Activated CD8-positive, alpha-beta memory T cell treated with anti-CD3 and anti-CD28 coated beads, Interleukin-2, amount 10 ng/mL, durations not matched to agents 7 days and 5 days (primary cell): ENCODE measurements at places on chromosomes 7 and 10. TPM values are rescaled to one million over a fixed set of nuclear protein-coding genes. Genes with fewer than 3 reads are reported as not detected.

The NPFFR1 gene
- total RNA-seq, result not detected

The TNS3 gene
- total RNA-seq, result 0.23 TPM

The SRRM3 gene
- not detected for total RNA-seq

The SYNPO2L gene
- total RNA-seq, result 0.06 TPM

The MNX1 gene
- total RNA-seq, result not detected

The MUC12 gene
- 0.68 TPM for total RNA-seq

The GSTO2 gene
- total RNA-seq, result 0.96 TPM

The AKR1C8 gene
- not detected for total RNA-seq

GRCh38 chr10:111968647-111969046 is 214.9 kb downstream of the GPAM start:
- H3K27ac ChIP-seq, result no peak overlapping the region
- no peak for DNase-seq
- H3K4me1 ChIP-seq, result no peaks in the 10 kb centered on the region
- H3K36me3 ChIP-seq, result no peaks in the 10 kb centered on the region
- no peaks in the 10 kb centered on the region for H3K27me3 ChIP-seq

GRCh38 chr10:121596689-121597503 is 1.3 kb downstream of the FGFR2 start:
- H3K27ac ChIP-seq, result no peak overlapping the region
- peaks cover 54% of the 10 kb centered on the region for H3K27me3 ChIP-seq
- peaks cover 5% of the 10 kb centered on the region for H3K4me1 ChIP-seq
- no peak for DNase-seq
- H3K4me3 ChIP-seq, result no peak overlapping the region

- no peak for DNase-seq
- peaks cover 4% of the 10 kb centered on the region for H3K36me3 ChIP-seq
- H3K4me1 ChIP-seq, result no peaks in the 10 kb centered on the region
- peaks cover 2% of the 10 kb centered on the region for H3K27me3 ChIP-seq
These were observed 131.4 kb upstream of the RNF32 start for GRCh38 chr7:156509216-156509615.

- H3K4me3 ChIP-seq, result no peak overlapping the region
- H3K27ac ChIP-seq, result no peak overlapping the region
- no peak for DNase-seq
- H3K4me1 ChIP-seq, result peaks cover 4% of the 10 kb centered on the region
- peaks cover 9% of the 10 kb centered on the region for H3K27me3 ChIP-seq
These were observed 246.8 kb downstream of the GATA3 start for GRCh38 chr10:8301333-8301732.

GRCh38 chr7:150335108-150335773 is 6.2 kb downstream of the RARRES2 start:
- H3K36me3 ChIP-seq, result peaks cover 2% of the 10 kb centered on the region
- peak overlapping the region; percentile 45 for H3K27ac ChIP-seq
- H3K4me3 ChIP-seq, result no peak overlapping the region

- no peaks in the 10 kb centered on the region for H3K4me1 ChIP-seq
- H3K4me3 ChIP-seq, result no peak overlapping the region
- no peaks in the 10 kb centered on the region for H3K36me3 ChIP-seq
- no peak overlapping the region for H3K27ac ChIP-seq
- peaks cover 8% of the 10 kb centered on the region for H3K27me3 ChIP-seq
- no peak for DNase-seq
These were observed 23.5 kb upstream of the WAPL start for GRCh38 chr10:86545101-86545500.

- H3K4me3 ChIP-seq, result no peak overlapping the region
- no peak for DNase-seq
- no peaks in the 10 kb centered on the region for H3K36me3 ChIP-seq
- no peak overlapping the region for H3K27ac ChIP-seq
These were observed 87.7 kb upstream of the PDK4 start for GRCh38 chr7:95684037-95684436.

DNA sequence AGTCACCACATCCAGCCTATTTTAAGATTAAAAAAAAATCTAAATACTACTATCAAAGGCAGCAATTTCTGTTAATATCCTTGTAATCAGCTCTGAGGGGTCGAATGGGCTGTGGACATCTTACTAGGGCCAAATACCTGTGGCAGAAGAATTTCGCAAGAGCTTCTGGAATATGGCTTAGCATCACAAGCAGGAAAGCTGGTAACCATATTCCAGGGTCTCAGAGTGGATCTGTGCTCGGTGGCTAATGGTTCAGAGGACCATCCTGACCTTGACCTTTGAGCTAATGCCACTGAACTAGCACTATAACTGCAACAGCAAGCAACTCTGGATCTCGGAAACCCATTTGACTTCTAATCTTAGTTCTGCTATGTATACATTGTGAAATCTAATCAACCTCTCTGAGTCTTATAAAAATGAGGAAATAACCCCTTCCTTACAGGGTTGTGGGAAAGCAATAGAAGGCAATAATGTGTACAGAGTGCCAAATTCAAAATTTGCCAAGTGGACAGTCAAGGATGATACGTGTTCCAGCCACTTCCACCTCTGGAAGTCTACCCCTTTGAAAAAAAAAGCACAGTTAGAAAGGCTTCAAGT is 65.5 kb downstream of the CYP26A1 start:
- DNase-seq, result no peak
- no peak overlapping the region for H3K4me3 ChIP-seq
- H3K27me3 ChIP-seq, result peaks cover 3% of the 10 kb centered on the region
- no peak overlapping the region for H3K27ac ChIP-seq
- no peaks in the 10 kb centered on the region for H3K4me1 ChIP-seq

DNA sequence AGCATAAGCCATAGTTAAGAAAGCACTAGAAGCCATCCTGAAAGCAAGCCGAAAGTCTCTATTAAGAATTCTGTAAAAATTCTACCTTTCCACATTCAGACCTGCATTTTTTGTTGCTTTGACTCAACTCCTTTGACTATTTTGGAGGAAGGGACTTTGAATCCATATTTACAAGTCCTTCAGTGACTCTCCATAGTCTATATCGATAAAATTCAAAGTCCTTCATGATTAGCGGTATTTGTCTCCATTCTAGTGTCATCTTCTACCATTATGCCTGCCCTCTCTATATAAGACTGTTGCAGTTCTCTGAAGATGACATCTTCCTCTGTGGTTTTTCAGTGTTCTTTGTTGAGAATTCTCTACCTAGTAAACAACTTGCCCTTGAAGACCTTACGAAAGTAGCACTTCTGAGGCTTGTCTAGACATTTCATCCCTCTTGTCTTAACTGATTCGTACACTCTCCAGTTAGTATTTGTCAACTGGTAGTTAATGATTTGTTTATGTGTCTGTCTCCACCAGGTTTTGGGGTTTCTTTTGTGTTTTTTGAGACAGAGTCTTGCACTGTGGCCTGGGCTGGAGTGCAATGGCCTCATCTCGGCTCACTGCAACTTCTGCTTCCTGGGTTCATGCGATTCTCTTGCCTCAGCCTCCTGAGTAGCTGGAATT is 1.7 kb downstream of the CCSER2 start:
- no peak for DNase-seq
- H3K4me1 ChIP-seq, result peaks cover 49% of the 10 kb centered on the region
- peak overlapping the region; percentile 98 for H3K27ac ChIP-seq

DNA sequence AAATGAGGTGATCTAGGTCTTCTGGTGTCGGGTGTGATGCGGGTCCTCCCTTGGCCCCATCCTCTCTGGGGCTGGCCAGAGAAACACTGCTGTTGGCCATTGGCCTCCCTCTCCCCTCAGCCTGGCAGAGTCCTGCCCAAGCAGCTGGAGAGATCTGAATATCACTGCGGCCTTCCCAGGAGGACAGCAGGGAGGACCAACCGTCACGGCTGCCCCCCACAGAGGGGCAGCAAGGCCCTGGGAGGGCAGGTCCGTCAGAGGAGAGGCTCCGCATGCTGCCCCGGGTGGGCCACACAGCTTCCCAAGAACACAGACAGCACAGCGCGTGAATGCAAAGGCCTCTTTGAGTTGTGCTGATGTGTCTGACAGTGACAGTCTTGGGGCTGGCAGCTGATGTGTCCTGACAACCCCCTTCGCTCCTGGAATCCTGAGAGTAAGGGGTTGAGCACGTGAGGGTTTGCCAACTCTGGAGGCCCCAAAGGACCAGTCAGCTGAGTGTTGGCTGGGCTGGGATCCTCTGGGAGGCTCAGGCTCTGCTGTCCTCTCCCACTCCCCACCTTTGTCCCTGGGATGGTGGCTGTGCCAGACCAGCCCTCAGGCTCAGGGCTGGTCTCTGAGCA is 132.5 kb upstream of the UNC5B start:
- DNase-seq, result peak; percentile 14
- H3K4me1 ChIP-seq, result no peaks in the 10 kb centered on the region
- no peaks in the 10 kb centered on the region for H3K27me3 ChIP-seq
- H3K36me3 ChIP-seq, result no peaks in the 10 kb centered on the region

DNA sequence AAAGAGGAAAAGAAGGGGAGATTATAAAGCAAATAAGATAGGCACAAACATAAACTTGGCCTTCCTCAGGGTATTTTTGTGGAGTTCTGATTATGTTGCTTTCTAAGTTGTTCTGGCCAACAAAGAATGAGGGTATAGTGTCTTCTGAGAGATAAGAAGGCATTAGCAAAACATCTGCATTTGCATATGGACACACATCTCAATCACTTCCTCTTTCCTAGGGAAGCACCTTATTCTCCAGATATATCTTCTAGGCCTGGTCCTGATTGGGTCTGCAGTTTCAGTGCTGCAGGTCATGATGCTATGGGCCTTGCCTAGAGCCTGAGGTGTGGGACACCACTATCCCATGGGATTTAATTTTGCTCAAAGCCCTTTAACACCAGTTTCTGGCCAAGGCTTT is 308.8 kb upstream of the PHYHIPL start:
- no peak for DNase-seq
- no peaks in the 10 kb centered on the region for H3K36me3 ChIP-seq
- H3K4me3 ChIP-seq, result no peak overlapping the region
- H3K27me3 ChIP-seq, result no peaks in the 10 kb centered on the region
- no peaks in the 10 kb centered on the region for H3K4me1 ChIP-seq

DNA sequence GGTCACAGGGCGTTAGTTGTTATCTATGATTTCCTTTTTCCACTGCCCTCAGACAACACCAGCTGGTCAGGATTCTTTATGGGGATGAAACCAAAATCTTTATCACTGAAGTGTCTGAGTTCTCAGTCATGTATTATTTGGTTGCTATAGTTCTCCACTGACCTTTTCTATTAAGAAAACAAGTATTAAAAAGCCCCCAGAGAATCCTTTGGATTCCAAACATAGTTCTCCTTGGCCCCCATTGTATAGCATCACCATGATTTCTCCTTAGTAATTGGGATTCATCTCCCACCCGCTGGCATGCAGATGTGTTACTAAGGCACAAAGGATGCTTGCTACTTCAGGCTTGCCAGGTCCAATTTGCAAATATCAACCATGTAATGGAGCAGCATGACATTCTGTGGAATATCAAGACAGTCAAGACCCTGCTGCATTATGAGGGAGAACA is 94.3 kb downstream of the IQUB start:
- H3K27me3 ChIP-seq, result no peaks in the 10 kb centered on the region
- H3K4me3 ChIP-seq, result no peak overlapping the region
- H3K4me1 ChIP-seq, result no peaks in the 10 kb centered on the region

- H3K4me3 ChIP-seq, result peak overlapping the region; percentile 99
- no peaks in the 10 kb centered on the region for H3K27me3 ChIP-seq
- peaks cover 24% of the 10 kb centered on the region for H3K36me3 ChIP-seq
- peaks cover 30% of the 10 kb centered on the region for H3K4me1 ChIP-seq
- DNase-seq, result no peak
These were observed 483 bp downstream of the EDRF1 start for GRCh38 chr10:125720002-125720382.

DNA sequence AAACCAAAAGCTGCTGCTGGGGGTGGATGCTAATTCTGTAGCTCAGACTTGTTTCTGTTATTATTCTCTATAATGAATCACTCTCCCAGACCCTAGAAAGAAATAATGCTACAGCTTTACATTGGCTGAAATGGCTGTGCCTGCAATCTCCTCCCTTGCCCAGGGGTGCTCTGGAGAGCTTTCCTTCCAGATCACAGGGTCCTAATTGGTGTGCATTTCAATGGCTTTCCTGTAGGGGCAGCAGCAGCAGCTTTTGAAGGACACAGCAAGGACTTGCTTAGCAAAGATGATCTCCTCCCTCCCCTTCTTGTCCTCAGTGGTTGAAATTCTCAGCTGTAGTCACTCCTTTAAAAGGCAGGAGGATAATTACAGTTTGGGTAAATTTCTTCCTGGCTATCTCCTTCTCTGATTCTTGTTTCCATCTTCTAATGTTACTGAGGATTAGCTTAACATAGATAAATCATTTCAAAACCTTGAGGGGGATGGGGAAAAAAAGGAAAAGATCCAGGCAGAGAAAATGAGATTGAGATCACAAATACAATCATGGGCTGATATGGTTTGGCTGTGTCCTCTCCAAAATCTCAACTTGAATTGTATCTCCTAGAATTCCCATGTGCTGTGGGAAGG is 120.2 kb upstream of the CTTNBP2 start:
- no peak for DNase-seq
- no peaks in the 10 kb centered on the region for H3K36me3 ChIP-seq
- no peaks in the 10 kb centered on the region for H3K4me1 ChIP-seq
- H3K27me3 ChIP-seq, result no peaks in the 10 kb centered on the region
- H3K4me3 ChIP-seq, result no peak overlapping the region
- no peak overlapping the region for H3K27ac ChIP-seq

DNA sequence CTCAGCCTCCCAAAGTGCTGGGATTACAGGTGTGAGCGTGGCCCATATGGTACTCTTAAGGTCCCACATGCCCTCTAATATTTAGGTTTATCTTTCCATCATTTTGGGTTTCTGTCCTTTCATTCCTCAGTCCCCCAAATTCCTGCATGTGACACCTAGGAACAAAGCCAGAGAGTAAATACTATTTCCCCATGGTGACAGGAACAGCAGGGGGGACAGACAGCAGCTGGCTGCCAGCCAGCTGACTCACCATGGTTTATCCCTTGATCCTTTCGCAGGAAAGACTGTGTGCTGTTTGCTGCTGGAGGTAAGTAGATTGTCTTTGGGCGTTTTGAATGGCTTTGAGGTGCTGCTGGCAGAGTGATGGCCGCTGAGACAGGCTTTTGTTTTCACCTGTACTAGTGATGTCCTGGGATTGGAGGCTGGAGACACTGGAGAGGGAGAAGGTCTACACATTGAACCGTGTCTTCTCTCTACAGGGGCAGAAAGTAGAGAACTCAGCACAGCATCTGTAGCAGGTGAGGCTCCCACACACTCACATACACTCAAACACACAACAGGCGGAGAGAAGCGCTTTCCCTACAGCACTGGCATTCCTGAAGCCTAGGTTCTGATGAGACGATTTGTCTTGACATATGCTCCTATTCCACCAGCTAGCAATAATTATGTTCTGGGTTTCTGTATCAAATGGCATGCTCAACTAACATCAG is 83.7 kb upstream of the EFCAB10 start:
- no peaks in the 10 kb centered on the region for H3K4me1 ChIP-seq
- no peaks in the 10 kb centered on the region for H3K27me3 ChIP-seq
- H3K4me3 ChIP-seq, result no peak overlapping the region
- no peak overlapping the region for H3K27ac ChIP-seq
- peaks cover 6% of the 10 kb centered on the region for H3K36me3 ChIP-seq
